ENCODE measurements at places on chromosomes 2 and 18. TPM values are rescaled to one million over a fixed set of nuclear protein-coding genes. Genes with fewer than 3 reads are reported as not detected.

CPLX4 gene
- not detected for total RNA-seq

PLEK gene
- total RNA-seq = 2.4 TPM

BCL2 gene
- total RNA-seq = 19.3 TPM

ZNF521 gene
- 5.6 TPM for total RNA-seq

TMEM37 gene
- total RNA-seq = 1.2 TPM

IRS1 gene
- total RNA-seq = 12.2 TPM

DYNAP gene
- not detected for total RNA-seq

ZNF397 gene
- 18.3 TPM for total RNA-seq

IL1RL2 gene
- total RNA-seq = 0.43 TPM

C1QL2 gene
- total RNA-seq = not detected

DPY30 gene
- 44.4 TPM for total RNA-seq

PTPRM gene
- total RNA-seq = 78.9 TPM

- DNase-seq = no peak
Measured at GRCh38 chr2:52391621-52392020, 1359.7 kb upstream of the NRXN1 start.

GRCh38 chr2:21067859-21068537, 24.1 kb upstream of the APOB start:
- DNase-seq = no peak

DNA sequence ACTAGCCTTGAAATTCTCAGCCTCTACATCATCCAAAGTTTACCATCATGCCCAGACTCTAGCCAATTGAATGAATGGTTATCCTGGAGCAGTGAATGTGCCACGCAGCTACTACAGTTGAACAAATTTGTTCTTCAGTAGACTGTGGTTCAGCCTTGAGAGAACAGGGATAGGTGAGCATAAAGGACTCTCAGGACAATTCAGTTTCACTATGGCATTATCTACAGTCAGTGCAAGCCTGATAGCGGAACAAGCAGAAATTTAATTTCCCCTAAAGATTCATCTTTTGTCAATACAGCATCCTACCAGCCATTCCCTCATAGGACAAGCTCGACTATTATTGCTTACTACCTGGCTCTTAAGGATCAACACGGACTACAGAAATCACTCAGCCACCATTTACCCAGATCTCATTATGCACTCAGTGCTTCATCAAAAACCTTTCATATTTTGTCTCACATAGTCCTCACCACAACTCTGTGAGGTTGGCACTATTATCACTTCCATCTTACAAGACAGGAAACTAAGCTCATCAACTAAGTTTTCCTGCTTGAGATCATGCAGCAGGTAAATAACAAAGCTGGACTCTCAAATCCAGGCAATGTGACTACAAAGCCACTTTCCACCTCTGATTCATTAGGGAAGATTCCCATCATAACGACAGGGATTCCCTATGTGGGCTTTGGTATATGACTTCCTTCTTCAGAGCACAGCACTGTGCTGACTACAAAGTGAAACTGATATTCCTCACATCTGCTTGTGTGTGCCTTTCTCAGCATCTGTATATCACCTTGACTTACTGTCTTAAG, 181.5 kb upstream of the ACVR2A start:
- DNase-seq = no peak

GRCh38 chr18:57621246-57621604, 411 bp downstream of the NARS1 start:
- no peak for DNase-seq

- no peak for DNase-seq
Measured at GRCh38 chr2:174450021-174450816, 36.6 kb downstream of the GPR155 start.

DNA sequence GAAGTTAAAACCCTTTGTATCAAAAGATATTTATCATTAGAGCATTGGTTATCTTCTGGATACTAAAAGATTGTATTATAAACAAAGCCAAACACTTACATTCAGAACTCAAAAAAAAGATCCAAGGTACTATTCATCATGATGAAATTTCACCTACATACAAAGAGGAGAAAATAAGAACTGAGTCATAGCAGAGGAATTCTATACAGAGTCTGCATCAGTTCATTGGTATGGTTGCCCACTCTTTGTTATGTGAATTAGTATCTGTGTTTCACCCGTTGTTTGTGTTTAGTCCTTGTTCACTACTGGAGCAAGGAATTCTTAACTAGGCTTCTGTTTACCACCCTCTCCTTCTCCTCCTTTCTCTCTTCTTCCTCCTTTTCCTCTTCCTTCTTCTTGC, 157.9 kb downstream of the LNPK start:
- no peak for DNase-seq

- no peak for DNase-seq
Measured at GRCh38 chr2:161158882-161159281, 1.3 kb upstream of the TANK start.

- peak; percentile 57 for DNase-seq
Measured at GRCh38 chr2:203673933-203674332, 32.5 kb upstream of the CD28 start.

GRCh38 chr18:68402784-68403183, 312.1 kb downstream of the TMX3 start:
- DNase-seq = no peak

GRCh38 chr2:211061612-211062296, 505.4 kb downstream of the CPS1 start:
- DNase-seq = no peak

- no peak for DNase-seq
Measured at GRCh38 chr18:21502661-21503060, 97.8 kb downstream of the ESCO1 start.

GRCh38 chr2:86308984-86309695, 28.3 kb downstream of the REEP1 start:
- no peak for DNase-seq

DNA sequence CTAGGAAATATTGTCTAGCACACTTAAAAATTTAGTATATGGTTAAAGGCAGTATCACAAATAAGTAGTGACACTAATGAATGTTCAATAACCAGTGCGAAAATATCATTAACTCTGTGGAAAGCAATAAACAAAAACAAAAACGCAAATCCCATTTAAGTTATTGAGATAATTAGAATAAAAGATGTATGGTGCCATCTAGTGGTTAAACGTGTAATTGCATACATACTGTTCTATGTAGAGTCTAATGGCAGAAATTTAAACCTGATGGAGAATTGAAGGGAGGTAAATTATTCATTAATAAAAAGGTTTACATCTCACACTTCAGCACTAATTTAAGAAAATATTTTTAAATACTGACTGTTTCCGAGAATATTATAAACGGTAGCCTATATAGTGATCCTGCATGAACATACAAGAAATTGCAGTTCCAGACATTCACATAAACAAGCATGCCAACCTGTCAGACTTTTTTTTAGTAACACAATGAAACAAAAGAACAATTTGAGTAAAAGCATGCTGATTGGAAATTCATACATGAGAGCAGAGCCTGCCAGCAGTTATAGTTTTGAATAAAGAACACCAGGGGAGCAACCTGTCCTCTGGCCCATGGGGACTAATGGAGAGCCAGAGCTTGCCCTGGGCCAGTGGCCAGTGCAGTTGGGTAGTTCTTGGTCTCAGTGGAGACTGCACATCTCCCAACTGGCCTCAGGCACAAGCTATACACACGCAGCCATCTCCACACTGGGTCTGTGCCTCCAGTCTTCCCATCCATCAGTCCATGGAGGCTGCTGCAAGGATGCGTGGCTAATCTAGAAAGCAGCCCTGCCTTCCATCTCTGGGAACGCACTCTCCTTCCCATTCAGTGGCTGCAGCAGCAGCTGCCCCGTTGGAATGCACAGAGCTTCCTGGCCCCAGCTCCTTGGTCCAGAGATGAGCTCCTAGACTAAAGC, 28.0 kb downstream of the GCG start:
- no peak for DNase-seq

All from psoas muscle (tissue), 8 donors.